Frontal cortex (tissue), 4 donors: ENCODE measurements at places on chromosomes 12 and 14.

GRCh38 chr14:35287431-35288013 lies 4.7 kb upstream of the PSMA6 start:
- no peak for DNase-seq

- DNase-seq: no peak
These were observed 10.4 kb downstream of the TMEM229B start for GRCh38 chr14:67477926-67478799.

DNA sequence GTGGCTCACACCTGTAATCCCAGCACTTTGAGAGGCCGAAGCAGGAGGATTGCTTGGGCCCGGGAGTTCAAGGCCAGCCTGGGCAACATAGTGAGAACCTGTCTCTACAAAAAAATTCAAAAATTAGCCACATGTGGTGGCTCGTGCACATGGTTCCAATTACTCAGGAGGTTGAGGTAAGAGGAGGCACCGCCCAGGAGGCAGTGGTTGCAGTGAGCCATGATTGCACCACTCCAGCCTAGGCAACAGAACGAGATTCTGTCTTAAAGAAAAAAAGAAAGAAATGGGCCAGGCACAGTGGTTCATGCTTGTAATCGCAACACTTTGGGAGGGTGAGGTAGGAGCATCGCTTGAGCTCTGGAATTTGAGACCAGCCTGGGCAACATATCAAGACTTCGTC lies 33.5 kb downstream of the MAP1LC3B2 start:
- no peak for DNase-seq

DNA sequence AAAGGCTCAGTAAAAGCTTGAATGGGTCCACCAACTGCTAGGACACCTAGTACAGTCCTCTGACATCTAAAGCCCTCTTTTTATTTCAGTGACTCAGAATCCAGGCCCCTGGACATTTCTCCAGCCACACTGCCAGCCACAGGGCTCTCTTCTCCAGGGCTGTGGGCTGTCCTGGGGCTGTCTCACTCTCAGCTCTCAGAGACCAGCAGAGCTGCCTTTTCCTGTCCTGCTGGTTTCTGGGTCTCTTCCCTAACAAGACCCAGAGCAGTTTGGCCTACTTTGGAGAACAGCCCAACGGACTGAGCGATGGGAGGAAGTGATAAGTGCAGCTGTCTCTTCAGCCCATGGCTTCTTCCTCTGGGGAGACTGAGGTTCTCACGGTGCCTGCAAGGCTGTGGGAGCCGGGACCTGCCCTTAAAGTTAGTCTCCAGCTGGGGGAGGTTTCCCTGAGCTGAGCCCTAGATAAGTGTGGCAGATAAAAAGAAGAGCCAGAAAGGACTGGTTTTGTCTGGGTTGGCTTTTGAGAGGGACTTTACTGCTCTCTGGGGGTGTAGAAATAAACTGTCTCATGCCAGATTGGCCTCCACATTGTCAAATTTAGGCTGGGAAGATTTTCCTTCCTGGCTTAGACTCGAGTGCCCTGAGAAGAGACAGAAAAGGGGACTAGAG lies 979.8 kb downstream of the VRK1 start:
- DNase-seq: no peak

DNA sequence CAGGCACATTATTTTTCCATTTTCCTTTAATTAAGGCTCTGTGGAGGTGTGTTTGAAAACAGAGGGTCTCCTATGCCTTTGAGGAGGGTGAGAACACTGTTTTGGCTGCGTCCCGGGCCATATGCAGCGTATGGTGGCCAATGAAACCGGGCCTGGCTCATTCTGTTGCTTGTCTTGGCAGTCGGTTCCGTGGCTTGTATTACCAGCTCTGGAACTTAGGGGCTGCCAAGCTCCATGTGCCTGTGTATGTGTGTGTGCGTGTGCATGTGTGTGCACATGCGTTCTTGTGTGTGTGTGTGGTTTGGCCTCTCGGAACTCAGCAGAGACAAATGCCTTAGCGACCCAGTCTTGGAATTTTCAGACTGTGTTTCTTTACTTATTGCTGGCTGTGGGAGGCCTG lies 2.7 kb downstream of the JDP2 start:
- DNase-seq: no peak

DNA sequence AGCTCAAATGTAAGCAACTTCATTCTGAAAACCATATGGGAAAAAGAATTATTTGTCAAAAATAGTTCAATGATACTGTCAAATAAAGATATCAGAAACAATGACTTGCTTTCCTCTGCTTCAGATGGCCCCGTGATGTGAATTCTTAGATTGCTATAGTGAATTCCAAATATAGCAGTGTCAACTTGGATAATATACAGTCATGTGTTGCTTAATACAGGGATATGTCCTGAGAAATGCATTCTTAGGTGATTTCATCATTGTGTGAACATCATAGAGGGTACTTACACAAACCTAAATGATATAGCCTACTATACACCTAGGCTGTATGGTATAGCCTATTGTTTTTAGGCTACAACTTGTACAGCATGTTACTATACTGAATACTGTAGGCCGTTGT lies 108.7 kb upstream of the MIS18BP1 start:
- no peak for DNase-seq

- DNase-seq: peak; percentile 64
These were observed 35.9 kb downstream of the FBLN5 start for GRCh38 chr14:91911474-91912032.

- DNase-seq: peak; percentile 60
These were observed 21.7 kb downstream of the TMBIM6 start for GRCh38 chr12:49763006-49763591.

GRCh38 chr12:24500831-24501230 lies 448.1 kb downstream of the BCAT1 start:
- DNase-seq: no peak

- no peak for DNase-seq
These were observed 208.2 kb upstream of the RTL1 start for GRCh38 chr14:101111620-101112290.

GRCh38 chr12:10562306-10562933 lies 51.0 kb downstream of the MAGOHB start:
- DNase-seq: peak; percentile 29

GRCh38 chr12:129310346-129310745 lies 457.1 kb downstream of the GLT1D1 start:
- no peak for DNase-seq

GRCh38 chr12:98275131-98275475 lies 240.3 kb upstream of the TMPO start:
- no peak for DNase-seq

GRCh38 chr14:23722675-23723074 lies 86.5 kb downstream of the DHRS2 start:
- DNase-seq: no peak
